Activated CD4-positive, alpha-beta T cell treated with anti-CD3 and anti-CD28 coated beads, Interleukin-2, Interleukin-4, amounts not matched to agents 100 ng/mL and 50 ng/mL, durations not matched to agents 16 hours and 8 hours (primary cell): ENCODE measurements at places on chromosomes 7 and 10.

GRCh38 chr7:87512906-87513305, 37.4 kb upstream of the ABCB4 start:
- no peak for DNase-seq

GRCh38 chr7:31119249-31119648, 67.1 kb downstream of the ADCYAP1R1 start:
- no peak for DNase-seq

DNA sequence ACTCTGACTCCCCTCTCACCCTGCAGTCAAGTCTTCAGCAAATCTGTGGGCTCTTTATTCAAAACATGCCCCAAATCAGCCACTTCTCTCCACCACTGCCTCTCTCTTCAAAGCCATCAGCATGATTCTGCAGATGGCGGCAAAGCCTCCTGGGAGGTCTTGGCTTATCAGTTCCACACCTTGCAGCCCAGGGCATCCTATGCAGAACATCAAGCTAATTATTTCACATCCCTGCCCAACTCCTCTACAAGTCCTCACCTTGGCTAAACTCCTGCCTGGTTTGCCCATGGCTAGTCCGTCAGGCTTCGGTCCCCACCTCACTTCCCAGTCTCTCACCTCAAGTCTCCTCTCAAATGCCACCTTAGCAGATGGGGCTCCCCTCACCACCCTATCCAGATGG, 70.2 kb downstream of the PIP4K2A start:
- DNase-seq, result no peak

DNA sequence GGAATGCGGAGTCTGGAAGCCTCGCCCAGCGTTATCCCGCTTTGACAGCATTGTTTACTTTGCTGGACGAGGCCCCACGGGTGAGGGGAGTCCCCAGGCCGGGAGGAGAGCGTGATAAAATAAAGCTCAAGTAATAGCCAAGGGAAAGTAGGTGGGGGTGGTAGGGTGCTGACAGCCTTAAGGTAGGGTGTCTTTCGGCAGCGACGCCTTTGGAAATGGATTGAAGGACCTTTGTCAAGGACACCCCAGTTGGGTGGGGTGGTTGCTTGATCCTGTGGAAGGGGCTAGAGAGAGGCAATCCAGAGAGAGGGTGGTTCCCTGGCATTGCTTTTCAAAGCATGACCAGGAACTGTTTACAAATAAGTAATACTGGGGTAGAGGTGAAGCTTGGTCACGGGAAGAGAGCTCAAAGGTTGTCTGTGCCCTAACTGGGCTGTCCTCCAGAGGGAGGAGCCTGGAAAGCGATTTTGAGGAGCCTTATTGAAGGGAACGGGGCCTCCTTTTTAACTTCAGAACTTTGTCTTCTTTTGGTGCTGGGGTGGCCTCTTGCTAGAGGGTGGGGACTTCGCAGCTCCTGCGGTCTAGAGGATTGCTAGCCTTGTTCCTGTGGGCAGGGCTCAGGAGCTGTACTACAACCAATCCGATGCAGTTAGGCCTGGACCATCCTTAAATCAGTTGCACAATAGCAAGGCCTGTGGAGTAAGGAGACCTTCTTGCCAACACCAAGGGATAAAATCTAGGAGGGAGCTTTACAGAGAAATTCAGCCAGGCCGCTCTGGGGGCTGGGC, 1.3 kb downstream of the EIF4EBP2 start:
- peak; percentile 57 for DNase-seq

GRCh38 chr10:110783509-110784107, 88.1 kb upstream of the PDCD4 start:
- peak; percentile 48 for DNase-seq

- no peak for DNase-seq
Observed at GRCh38 chr7:25951414-25952260, 200.4 kb upstream of the NFE2L3 start.

DNA sequence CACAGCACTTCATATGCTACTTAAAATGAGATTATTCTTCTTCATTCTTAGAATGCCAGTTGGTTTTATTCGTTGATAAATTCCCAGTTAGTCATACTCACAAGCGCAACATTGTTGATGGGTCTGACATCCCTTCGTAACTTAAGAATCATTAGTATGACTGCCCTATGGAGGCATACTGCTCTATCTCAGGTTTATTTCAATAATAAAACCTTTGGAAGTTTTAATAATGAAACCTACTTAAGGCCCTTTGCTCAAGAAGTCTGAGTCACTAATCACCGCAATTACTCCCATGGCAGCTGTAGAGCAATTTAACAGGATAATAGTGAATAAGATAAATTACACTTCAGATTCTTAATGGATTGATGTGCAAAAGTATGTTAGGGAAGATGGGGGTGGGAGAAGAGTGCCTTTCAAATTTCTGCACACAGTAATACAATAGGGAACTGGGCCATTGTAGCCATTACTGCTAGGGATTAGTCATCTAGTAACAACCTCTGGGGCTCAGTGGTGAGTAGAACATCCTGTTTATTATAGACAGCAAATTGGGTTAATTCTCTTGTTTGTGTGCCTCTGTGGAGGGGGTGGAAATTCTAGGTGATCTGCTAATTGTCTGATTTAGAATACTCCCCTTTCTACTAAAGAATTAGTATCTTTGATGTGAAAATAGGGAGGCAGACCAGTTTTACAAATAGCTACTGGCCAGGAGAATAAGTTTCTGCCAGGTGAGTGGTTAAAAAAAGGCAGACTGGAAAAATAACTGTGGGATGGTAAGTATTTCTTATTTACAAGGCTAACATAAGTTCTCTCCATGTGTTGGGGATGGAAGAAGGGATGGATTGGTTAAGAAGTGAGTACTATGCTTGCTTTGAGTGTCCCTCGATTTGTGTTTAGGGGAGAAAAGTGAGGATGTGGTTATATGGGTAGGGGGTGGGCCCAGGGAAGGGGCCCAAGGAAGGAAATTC, 74.5 kb upstream of the VKORC1L1 start:
- DNase-seq, result peak; percentile 77

DNA sequence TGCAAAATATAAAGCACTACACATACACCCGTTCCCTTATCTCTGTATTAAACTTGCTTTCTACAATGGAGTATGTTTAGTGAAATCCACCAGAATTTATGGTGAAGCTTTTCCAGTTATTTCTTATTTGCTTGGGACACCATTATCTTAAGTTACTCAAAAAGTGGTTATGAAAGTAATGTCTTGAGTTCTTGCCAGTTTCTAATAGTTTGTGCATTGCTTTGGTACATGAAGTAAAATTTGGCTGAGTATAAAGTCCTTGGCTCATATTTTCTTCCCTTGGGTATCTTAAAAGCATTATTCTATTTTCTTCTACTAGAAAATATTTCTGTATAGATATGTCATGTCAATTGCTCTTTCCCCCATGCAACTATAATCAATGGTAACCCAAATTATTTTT, 85.2 kb downstream of the POLR1F start:
- DNase-seq, result no peak

- DNase-seq, result no peak
Observed at GRCh38 chr10:132359305-132360040, 27.5 kb downstream of the LRRC27 start.

DNA sequence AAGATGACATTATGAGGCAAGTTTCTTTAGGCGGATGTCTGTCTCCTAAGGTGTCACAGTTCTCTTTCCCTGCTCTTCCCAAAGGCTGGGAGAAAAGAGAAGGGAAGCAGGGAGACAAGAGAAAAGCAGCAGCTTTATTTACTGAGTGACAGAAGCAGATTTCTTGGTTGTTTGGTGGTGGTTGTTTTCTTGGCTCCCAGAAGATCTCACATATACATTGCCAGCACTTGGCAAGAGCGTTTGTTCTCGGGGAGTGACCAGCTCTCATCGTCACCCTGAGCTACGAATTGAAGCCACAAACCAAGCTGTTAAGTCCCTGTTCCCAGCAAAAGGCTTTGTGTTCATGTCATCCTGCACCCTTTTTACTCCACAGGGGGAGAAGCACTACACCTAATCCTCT, 11.4 kb downstream of the CDHR3 start:
- DNase-seq, result no peak

GRCh38 chr7:147418966-147419365, 1171.6 kb upstream of the C7orf33 start:
- DNase-seq, result no peak

DNA sequence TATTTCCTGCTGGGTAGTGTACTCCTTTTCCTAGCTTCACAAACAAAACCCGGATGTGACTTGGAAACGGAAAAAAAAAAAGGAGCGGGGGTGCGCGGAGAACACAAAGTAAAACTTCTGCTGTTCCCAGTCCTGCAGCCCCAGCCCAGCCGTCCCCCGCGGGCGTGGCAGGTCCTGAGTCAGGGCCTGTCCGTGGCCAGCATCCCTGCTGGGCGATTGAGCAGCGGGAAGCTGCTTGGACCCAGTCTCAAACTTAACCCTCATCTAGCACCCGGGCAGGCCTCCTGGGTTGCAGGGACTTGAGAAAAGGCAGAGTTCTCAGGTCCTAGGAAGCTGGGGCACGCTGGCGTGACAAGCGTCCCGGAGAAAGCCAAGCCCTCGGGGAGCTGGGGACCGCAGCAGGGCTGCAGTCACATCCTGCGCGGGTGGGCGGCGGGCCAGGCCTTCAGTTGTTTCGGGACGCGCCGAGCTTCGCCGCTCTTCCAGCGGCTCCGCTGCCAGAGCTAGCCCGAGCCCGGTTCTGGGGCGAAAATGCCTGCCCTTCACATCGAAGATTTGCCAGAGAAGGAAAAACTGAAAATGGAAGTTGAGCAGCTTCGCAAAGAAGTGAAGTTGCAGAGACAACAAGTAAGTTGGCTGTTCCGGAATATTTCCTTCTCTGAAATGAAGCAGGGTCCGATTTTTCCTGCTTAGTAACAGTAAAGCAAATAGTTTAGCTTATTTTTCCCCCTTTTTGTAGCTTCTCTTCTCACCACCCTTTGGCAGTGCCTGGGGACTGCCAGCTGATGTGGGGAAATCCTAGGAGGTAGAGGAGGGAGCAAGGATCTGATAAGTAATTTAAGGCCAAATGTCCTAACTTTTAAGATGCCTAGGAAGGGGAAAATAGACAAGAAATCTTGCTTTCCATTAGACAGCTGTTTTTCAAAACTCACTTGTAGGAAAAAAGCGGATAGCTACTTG, at the start of gene GNG11:
TSS of gene GNG11 (plus strand) at position 129 of the 960 bp plus-strand sequence. CDS start at position 532, 403 bp downstream.
- DNase-seq, result no peak

GRCh38 chr10:84837041-84837812, 508.8 kb downstream of the CCSER2 start:
- DNase-seq, result no peak

DNA sequence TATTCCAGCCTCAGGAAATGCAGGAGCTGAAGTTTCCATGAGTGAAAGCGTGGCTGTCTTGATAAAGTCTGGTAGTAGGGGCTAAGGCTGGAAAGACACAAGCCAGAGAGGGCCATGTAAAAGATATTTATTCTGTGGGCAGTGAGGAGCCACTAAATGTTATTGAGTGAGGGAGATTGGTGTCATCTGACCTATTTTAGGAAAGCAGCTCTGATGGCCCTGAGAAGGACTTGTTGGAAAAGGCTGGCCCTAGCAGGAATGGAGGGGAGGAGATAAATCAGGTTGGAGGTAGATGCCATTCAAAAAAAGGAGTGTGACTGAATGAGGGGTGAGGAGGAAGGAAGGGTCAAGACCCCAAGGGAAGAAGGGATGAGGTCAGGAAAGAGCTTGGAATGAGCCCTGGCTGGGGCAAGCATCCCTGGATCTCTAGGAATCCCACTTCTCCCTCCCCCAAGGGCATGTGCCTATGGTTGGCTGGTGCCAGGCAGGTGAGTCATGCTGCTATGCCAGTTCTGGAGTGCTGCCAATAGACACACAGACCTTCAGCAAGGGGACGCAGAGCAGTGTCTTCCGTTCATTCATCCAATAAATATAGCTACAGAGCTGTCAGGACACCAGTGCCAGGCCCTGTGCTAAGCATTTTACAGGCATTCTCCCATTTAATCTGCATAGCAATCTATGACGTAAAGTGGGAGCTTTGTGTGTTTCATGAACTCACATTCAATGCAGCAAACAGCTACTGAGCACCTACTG, 2.0 kb downstream of the ANKRD2 start:
- no peak for DNase-seq

- no peak for DNase-seq
Observed at GRCh38 chr7:33854801-33855350, 50.5 kb upstream of the BMPER start.

DNA sequence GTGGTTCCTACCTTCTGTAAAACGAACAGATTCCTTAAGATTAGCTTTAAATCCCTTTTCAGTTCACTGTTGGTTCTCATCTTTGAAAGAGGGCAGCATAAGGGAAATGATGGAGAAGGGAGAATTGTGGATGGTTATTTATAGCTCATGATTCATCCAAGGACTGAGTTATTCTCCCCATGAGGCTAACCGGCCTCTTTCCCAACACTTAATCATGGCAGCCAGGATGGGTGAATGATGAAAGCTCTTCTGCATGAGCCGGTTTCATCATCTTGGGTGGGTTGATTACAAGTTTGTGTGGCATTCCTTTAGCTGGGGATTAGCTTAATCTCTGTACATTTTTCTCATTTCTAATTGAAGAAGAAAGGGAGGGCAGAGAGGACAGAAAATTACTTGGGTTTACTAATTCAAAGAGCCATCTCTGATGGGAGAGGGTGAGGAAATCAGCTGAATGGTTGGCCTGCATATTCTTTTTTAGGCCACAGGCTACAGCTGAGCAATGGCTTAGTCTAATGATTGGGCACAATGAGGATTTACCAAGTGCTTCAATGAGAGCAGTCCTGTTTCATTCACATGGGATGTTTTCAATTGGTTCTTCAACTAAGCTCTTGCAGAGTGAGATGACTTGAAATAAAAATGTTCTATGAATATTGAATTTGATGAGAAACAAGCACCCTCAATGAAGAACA, 250.0 kb downstream of the BMPER start:
- DNase-seq, result no peak

- DNase-seq, result no peak
Observed at GRCh38 chr7:19109000-19109946, 8.2 kb downstream of the TWIST1 start.

DNA sequence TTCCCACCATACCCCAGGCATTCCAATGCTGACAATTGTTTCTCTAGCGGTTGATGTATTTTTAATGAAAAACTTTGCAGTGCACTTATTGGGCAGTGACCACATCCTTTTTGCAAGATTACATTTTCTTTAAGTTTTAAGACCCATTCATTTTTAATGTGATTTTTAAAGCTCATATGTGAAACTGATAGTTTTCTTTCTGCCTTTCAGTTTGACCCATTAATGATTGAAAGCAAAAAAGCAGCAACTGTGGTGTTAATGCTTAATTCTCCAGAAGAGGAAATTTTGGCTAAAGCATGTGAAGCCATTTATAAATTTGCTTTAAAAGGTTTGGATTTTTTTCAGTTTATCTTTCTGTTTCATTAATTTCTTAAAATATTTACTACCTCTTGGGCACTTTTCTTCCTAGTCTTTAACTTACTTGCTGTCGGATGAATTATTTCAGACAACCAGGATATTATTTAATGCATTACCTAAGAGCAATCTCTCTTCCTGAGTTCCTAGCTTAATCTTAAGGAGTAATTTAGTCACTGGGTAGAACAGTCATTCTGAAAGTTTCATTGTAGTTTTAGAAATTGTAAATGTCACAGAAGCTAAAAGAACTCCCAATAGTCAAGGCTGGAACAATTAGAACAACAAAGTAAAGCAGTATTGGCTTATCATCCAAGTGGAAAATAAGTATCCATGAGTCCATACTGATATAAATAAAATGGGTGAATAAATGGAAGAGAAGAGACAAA, 18.3 kb downstream of the ARMC3 start:
- peak; percentile 21 for DNase-seq
